Left lung (tissue), 14 donors: ENCODE measurements at places on chromosomes 1 and 21. TPM values are rescaled to one million over a fixed set of nuclear protein-coding genes. Genes with fewer than 3 reads are reported as not detected.
A peak's percentile ranks its signal among the peaks of the same experiment; 100 is the strongest.

- peaks cover 6% of the 10 kb centered on the region for H3K4me1 ChIP-seq
- H3K27me3 ChIP-seq: no peaks in the 10 kb centered on the region
- no peak overlapping the region for H3K4me3 ChIP-seq
- DNase-seq: no peak
- no peaks in the 10 kb centered on the region for H3K36me3 ChIP-seq
Measured at GRCh38 chr21:43868461-43868860, 3.4 kb downstream of the AGPAT3 start.

- H3K4me3 ChIP-seq: no peak overlapping the region
- no peak overlapping the region for H3K27ac ChIP-seq
- H3K36me3 ChIP-seq: no peaks in the 10 kb centered on the region
- H3K4me1 ChIP-seq: no peaks in the 10 kb centered on the region
- no peak for DNase-seq
Measured at GRCh38 chr1:73801912-73802429, 396.0 kb downstream of the LRRIQ3 start.

GRCh38 chr1:62356257-62356835 is 37.1 kb upstream of the KANK4 start:
- DNase-seq: no peak
- no peak overlapping the region for H3K4me3 ChIP-seq
- H3K36me3 ChIP-seq: no peaks in the 10 kb centered on the region
- H3K27ac ChIP-seq: no peak overlapping the region
- peaks cover 6% of the 10 kb centered on the region for H3K4me1 ChIP-seq
- no peaks in the 10 kb centered on the region for H3K27me3 ChIP-seq

DNA sequence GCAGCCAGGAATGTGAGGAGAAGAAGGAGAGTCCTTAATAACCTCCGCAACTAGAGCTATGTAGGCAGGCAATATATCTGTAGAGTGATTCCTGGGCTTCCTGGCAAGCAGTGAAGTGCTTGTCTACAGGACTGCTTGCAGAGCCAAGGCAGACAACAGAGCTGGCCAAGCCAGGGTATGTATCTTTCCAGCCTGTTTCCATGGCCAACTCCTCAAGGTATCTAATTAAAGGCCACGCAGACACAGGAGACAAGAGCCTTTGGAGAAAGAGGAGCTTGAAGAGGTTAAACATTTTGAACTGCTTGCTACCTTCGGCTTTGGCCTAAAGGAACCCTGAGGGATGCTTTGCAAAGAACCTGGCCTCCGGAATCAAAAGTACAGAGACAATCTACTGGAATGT is 137.4 kb downstream of the PIGK start:
- no peaks in the 10 kb centered on the region for H3K27me3 ChIP-seq
- DNase-seq: no peak

DNA sequence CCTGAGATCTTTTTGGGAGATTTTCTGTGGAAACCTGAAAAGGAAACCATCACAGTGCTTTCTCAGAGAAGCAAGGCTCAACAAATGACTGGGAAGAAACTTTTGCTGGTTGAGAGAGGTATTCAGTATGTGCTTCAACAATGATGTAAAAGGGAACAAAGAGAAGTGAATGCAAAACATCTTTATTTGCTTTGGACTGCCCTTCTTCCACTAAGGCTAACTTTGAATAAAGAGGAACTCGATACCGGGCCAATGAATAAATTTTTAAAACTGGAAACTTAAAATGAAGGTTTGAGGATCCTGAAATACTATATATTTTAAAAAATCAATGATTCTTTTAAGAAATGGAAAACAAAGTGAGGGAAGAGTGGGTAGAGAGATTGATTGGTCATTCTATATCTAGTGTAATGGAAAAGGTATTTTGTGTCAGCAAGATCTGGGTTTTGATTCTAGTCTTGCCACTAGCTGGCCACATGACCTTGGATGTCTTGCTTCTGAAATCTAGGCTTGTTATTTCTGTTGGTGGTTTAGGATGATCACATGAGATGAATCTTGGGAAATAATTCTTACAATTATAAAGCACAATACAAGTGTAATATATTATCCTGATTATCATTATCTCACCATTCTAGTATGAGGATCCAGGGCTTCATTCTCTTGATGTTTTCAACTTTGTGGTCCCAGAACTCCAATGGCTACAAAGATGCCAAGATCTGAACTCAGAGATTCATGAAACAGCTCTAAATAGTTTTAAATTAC is 34.6 kb upstream of the APOBEC4 start:
- no peak overlapping the region for H3K27ac ChIP-seq
- no peaks in the 10 kb centered on the region for H3K27me3 ChIP-seq
- no peak for DNase-seq
- H3K4me1 ChIP-seq: no peaks in the 10 kb centered on the region
- H3K36me3 ChIP-seq: no peaks in the 10 kb centered on the region

- H3K4me3 ChIP-seq: no peak overlapping the region
- DNase-seq: no peak
- peaks cover 58% of the 10 kb centered on the region for H3K27me3 ChIP-seq
- peaks cover 11% of the 10 kb centered on the region for H3K4me1 ChIP-seq
Measured at GRCh38 chr21:31560479-31560878, 99.0 kb upstream of the SOD1 start.

- no peaks in the 10 kb centered on the region for H3K27me3 ChIP-seq
- H3K27ac ChIP-seq: peak overlapping the region; percentile 55
- DNase-seq: no peak
Measured at GRCh38 chr1:107785496-107786202, 179.3 kb downstream of the VAV3 start.

Gene SNX7
- 31.5 TPM for polyA plus RNA-seq

Gene HES4
- 10.0 TPM for polyA plus RNA-seq

Gene RNU11
- not detected for polyA plus RNA-seq
